ENCODE measurements at places on chromosomes 4 and X.

DNA sequence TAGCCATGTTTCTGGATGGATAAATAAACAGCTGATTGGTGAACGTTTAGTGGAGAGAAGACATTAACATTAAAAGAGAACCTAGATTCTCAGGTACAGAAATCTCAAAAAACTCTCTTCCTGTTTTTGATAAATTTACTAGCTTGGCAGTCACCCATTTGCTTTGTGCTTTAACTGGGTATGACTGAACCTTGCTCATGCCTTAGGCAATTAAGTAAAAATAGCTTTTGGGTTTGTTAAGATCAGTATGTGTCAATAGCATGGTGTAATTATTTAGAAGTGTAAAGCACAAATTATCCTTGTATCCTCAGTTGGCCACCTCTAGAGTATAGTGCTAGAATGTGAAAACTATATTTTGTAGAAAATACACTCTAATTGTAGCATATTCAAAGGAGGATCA is 200.0 kb downstream of the CFAP299 start:
- DNase-seq: no peak

GRCh38 chrX:13370713-13371112 is 50.9 kb upstream of the ATXN3L start:
- DNase-seq: no peak

DNA sequence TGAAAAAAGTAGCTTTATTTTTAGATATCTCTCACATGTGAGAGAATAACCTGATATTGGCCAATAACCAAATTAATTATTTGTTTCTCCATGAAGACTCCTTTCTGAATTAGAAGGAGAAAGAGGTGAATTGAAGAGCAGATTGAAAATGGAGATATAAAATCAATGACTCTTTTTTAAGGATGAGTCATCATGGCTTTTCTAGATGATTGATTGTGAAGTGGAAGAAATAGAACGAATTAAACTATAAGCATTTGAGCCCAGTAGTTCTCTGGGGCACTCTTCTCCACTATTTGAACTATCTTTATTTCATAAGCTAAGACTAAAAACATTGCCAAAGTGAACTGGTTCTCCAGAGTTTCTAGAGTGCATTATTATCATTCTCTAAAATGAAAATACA is 137.2 kb upstream of the EDNRA start:
- DNase-seq: no peak

DNA sequence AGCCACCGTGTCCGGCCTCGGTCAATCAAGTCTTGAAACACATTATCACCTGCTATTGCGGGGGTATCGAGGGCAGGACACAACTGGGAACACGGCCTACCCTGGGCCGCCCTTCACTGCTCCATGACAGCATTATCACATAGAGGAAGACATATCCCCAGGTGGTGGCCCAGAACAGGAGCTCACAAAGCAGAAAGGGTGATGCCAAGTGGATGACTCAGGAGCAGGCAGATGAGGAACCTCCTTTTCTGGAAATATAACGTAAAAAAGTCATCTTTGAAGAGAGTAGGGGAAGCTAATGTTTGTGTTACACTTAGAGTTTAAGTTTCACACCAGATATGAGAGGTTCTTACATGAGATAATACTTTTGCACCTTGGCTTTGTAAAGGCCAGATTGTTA is 5.3 kb upstream of the SUPT20HL1 start:
- DNase-seq: no peak

DNA sequence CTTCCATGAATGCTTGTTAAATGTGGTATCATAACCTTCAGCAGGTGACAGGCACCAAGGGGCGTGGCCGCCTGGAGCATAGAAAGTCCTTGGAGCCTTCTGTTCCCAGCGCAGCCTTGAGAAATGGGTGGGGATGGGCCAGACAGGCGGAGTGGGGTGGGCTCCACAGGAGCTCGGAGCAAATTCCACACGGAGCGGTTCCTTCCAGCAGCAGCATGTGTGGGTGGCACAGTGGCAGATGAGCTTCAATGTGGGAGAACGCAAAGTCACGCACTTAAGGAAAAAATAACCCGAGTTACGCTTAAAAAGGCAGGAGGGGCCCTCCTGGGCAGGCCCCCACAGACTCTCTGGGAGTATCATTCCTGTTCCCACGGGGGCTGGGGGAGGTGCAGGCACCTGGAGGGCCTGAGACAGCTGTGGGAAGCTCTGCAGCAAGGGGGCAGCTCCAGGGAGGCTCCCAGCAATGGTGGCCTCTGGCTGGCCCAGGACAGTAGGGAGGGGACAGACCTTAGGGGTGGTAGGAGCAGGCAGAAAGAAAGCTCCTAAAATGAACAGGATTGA is 15.3 kb downstream of the TMEM271 start:
- DNase-seq: no peak

DNA sequence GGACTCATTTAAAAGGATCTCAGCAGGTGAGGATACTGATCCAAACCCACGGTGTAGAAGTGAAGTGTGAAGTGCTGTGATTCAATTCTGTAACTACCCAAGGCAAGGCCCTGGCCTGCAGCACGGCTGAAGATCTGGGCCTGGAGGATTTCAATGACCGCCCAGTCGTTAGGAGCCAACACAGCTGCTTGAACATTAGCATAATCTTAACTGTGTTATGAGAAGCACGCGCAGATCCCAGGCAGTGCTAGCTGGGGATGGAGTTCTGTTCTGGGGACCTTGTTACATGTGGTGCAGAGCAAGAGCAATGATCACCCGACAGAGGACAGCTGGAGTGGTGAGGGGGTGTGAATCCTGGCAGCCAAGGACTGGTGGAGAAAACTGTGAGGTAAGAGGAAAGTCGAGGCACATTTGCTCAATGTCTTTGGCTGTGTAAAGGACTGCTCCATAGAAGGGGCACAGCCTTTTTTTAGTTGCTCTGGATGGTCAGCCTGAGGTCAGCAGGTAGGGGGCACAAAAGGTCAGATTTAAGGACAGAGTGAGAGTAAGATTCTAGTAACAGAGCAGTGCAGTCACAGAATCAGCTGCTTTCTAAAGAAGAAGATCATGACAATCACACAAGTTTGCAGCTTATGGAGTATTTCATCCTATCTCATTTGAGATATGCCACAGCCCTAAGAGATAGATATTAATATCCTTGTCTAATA is 181.8 kb downstream of the DCLK2 start:
- no peak for DNase-seq

GRCh38 chrX:63993936-63994335 is 208.9 kb upstream of the ARHGEF9 start:
- DNase-seq: no peak

GRCh38 chrX:72006461-72006860 is 95.8 kb downstream of the NHSL2 start:
- DNase-seq: no peak
